PC-9 (cell line): ENCODE measurements at places on chromosomes 6 and 20. TPM values are rescaled to one million over a fixed set of nuclear protein-coding genes. Genes with fewer than 3 reads are reported as not detected.

Gene ARFGEF3
- 9.9 and 10.0 TPM in 2 replicates for total RNA-seq

Gene ADGRF4
- 4.5 and 5.2 TPM in 2 replicates for total RNA-seq

Gene AGER
- 18.1 and 20.4 TPM in 2 replicates for total RNA-seq

Gene ULBP2
- 2.9 and 4.4 TPM in 2 replicates for total RNA-seq

Gene SALL4
- 1.6 and 3.8 TPM in 2 replicates for total RNA-seq

DNA sequence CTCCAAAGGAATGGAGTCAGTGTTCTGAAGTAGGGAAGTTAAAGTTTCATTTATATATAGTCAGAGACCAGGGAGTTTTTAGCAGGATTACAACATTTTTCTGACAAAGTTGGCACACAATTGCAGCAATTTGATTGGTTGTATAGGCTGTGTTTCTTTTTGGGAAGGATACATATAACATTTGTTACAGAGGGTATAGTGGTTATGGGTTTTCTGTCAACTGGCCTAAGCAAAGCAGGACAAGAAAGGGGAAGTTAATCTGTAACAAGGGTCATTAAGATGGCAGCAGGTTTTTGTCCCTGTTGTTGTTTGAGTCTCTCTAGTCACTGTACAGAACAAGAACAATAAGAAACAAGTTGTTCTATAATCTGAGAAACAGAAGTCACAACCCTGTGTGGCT is 41.4 kb downstream of the TPD52L1 start:
- H3K4me1 ChIP-seq = peaks cover 74% of the 10 kb centered on the region
- DNase-seq = no peak
- peak overlapping the region; percentile 67 for H3K27ac ChIP-seq
- H3K36me3 ChIP-seq = peaks cover 7% of the 10 kb centered on the region

- no peak overlapping the region for H3K4me3 ChIP-seq
- H3K4me1 ChIP-seq = no peaks in the 10 kb centered on the region
- DNase-seq = no peak
- no peak overlapping the region for H3K27ac ChIP-seq
- peaks cover 20% of the 10 kb centered on the region for H3K27me3 ChIP-seq
These were observed 26.6 kb upstream of the NPBWR2 start for GRCh38 chr20:64133951-64134407.

DNA sequence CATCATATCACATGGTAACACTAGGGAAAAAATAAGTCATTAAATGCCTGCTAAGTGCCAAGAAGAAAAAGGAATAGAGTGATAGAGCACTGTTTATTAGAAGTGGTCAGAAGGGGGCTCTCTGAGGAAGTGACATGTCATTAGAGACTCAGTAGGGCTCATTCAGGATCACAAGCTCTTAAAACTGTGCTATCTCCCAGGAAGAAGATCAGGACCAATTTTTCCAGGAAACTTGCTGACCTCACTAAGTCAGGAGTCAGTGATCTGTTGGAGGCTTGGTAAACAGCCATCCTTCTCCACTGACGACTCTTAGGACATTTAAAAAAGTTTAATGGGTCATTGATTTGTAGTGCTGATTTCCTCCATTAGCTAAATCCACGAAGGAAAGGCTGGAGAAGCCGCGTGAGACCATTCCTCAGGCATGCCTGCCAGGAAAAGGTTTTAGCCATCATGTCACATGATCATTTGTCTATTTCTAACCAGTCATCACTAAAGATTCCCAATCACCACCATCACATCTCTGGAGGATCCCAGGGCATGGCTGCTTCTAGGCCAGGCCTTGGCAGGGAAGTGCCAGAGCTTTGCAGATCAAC is 5.9 kb upstream of the PTPN1 start:
- H3K4me3 ChIP-seq = no peak overlapping the region
- peaks cover 3% of the 10 kb centered on the region for H3K4me1 ChIP-seq
- H3K27ac ChIP-seq = no peak overlapping the region
- no peak for DNase-seq
- no peaks in the 10 kb centered on the region for H3K27me3 ChIP-seq

DNA sequence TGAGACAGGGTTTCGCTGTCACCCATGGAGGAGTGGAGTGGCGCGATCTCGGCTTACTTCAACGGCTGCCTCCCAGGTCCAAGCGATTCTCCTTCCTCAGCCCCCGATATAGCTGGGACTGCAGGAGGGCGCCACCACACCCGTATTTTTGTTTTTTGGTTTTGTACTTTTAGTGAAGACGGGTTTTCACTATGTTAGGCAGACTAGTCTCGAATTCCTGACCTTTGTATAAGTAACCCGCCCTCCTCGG is 115.4 kb upstream of the BTN3A2 start:
- no peak for DNase-seq
- H3K36me3 ChIP-seq = no peaks in the 10 kb centered on the region
- H3K27ac ChIP-seq = no peak overlapping the region
- H3K27me3 ChIP-seq = no peaks in the 10 kb centered on the region
- H3K4me3 ChIP-seq = no peak overlapping the region
- H3K4me1 ChIP-seq = no peaks in the 10 kb centered on the region

GRCh38 chr6:129672341-129672682 is 37.7 kb downstream of the ARHGAP18 start:
- peak overlapping the region; percentile 89 for H3K27ac ChIP-seq
- DNase-seq = no peak
- H3K4me3 ChIP-seq = peak overlapping the region; percentile 22; the same call in 1 of the 2 replicates
- no peaks in the 10 kb centered on the region for H3K27me3 ChIP-seq

- H3K4me3 ChIP-seq = no peak overlapping the region
- H3K27ac ChIP-seq = no peak overlapping the region
These were observed 122.6 kb downstream of the HIVEP2 start for GRCh38 chr6:142822383-142822782.
